ENCODE measurements at places on chromosomes 3 and 15.

GRCh38 chr3:43102773-43103480, 3.0 kb downstream of the POMGNT2 start:
- DNase-seq = no peak

DNA sequence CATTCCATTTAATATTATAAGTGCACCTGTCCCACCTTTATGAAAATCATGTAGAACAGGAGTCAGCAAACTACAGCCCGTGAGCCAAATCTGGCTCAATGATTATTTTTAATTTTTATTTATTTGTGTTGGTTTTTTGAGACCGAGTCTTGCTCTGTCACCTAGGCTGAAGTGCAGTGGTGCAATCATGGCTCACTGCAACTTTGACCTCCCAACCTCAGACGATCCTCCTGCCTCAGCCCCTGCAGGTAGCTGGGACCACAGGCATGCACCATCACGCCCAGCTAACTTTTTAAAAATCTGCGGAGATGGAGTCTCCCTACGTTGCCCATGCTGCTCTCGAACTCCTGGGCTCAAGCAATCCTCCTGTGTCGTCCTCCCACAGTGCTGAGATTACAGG, 42.0 kb downstream of the MYO1E start:
- no peak for DNase-seq

- DNase-seq = no peak
These were observed 62.3 kb downstream of the ADCY5 start for GRCh38 chr3:123386477-123387040.

GRCh38 chr15:40511472-40512133, 40.8 kb downstream of the CHST14 start:
- DNase-seq = peak; percentile 36

- DNase-seq = no peak
These were observed 92.8 kb downstream of the SRGAP3 start for GRCh38 chr3:9156604-9157003.

DNA sequence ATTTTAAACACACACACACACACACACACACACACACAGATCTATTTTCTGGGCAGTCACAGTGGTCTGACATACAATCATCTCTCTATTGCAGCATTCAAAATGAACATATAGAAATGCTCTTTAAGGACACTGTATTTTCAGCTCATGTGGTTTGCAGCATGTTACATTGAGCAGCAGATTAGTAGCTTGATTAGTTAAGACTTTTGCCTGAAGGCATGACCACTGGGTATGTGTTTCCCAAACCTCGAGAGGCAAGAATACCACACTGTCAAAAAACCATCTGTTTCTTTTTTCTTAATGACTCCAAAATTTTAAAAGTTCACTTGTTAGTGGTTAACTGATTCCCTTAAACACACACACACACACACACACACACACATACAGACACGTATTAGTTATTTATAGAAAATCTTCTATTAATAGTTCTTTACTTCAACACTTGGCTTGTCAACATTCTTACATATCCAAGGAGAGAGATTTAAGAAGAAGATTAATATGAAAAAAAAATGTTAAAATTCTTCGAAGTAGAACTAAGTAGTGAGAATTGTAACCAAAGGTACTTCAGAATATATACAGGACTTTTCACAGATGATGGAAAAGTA, 518.2 kb downstream of the CADM2 start:
- no peak for DNase-seq

DNA sequence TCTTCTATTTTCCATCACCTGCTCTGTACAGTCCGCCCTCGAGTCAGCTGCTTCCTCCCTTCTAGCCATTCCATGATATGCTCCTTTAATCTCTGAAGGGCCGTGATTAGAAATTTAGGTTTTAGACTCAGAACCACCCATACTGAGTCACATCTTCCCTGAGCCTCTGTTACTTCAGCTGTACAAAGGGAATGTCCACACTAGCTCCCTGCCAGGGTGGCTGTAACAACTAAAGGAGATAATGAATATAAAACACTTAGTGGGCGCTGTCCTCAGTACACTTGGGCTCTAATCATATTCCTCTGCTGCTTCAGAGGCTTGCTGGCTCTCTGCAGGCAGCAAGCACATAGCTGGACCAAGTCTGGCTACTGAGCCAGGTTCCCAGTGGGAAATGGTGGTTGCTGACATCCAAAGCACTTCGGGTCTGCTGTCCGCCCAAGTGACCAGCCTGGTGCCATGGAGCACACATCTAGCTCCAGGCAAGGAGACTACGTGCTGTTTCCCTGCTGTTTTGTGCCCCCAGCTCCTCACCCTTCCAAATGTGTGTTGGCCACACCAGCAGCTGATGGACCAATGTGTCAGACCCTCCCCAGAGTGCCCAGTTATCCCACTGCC, 901 bp upstream of the CHST14 start:
- DNase-seq = no peak

GRCh38 chr3:128066114-128066513, 13.9 kb downstream of the SEC61A1 start:
- DNase-seq = no peak

Measured in activated CD4-positive, alpha-beta T cell treated with anti-CD3 and anti-CD28 coated beads for 36 hours (primary cell).